Endothelial cell (in vitro differentiated cells): ENCODE measurements at places on chromosomes 13 and 19. TPM values are rescaled to one million over a fixed set of nuclear protein-coding genes. Genes with fewer than 3 reads are reported as not detected.
A peak's percentile ranks its signal among the peaks of the same experiment; 100 is the strongest.

DNA sequence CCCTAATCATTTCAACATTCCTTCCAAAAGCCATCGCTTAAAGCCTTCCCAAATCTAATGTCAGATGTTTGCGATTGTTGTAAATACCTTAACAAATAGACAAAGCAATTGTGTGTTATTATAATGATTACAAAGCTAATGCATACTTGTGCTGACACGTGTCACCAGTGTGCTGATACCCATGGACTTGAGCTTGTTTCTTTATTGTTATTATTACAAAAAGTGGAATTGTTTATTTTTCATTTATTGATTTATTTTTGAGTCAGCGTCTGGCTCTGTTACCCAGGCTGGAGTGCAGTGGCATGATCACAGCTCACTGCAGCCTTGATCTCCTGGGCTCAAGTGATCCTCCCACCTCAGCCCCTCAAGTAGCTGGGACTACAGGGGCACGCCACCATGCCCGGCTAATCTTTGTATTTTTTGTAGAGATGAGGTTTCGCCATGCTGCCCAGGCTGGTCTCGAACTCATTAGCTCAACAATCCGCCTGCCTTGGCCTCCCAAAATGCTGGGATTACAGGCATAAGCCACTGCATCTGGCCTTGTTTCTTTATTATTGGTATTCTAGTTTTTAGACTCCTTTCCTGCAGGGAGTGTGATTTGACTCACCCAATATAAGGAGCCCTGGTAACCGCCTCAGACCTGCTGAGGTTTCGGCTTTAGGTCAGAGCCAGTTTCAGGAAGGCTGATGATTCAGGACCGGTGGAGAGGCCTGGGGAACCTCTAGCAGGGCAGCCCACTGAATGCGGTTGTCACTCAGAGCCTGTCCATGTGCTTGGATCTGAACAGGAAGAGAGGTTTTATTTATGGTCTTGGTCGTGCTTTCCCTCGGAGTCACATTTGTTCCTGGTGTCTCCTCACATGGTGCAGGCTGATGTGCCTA, 2.1 kb upstream of the FBXO17 start:
- no peak for DNase-seq

GRCh38 chr19:45103508-45104319, 10.7 kb downstream of the PPP1R37 start:
- no peak for DNase-seq

DNA sequence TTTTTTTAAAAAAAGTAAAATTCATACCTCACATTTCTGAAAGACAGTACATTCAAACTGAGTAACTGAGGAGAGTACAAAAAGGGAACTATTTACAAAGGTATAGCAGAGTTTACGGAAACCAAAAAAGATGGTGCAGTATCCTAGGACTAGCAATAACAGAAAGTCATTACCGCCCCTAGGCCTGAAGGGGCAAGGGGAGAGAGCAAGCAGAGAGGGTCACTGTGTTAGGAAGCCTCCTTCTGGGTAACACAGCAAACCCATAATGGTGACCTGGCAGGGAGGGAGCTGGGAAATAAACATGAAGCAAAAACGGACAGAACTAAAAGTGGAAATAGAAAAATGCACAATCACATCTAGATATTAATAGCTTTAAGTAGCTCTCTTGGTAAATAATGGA, 8.2 kb downstream of the VWA8 start:
- no peak for DNase-seq

The ITPKC gene
- 12.1 TPM for total RNA-seq

The MYO1F gene
- total RNA-seq: 3.2 TPM

GRCh38 chr13:89687066-89687465, 1660.4 kb upstream of the MIR17HG start:
- no peak for DNase-seq

The F10 gene
- 0.23 TPM for total RNA-seq

GRCh38 chr13:31322702-31323405, 123.1 kb downstream of the B3GLCT start:
- DNase-seq: no peak

DNA sequence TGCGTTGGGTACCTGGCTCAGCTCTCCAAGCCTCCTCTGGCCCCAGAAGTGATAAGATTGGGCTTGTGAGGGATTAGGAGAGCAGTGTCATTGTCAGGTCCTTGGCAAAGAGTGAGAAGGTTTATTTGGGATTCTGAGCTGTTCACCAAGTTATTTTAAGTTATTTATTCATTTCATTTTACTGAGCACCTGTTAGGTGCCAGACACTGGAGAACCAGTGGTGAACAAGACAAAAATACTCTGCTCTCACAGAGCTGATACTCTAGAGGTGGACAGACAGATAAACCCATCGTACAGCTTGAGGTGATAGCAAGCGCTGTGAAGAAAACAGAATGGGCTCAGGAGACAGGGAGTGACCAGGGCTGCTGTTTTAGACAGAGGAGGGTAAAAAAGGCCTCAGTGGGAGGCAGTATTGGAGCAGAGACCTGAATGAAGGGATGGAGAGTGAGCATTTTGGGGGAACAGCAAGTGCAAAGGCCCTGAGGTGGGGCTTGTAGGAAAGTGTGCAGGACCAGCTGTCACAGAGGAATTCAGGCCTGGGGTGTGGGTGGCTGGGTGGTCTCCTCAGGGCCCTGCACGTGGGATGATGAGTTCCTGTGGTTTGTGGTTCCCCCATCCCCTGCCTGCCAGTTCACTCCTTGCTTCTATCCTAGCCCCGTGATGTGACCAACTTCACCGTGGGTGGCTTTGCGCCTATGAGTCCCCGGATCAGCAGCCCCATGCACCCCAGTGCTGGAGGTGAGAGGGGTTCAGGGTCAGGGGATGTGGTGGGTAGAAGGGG, 8.7 kb upstream of the TIMM50 start:
- no peak for DNase-seq

The FPR3 gene
- not detected for total RNA-seq

- peak; percentile 40 for DNase-seq
These were observed 54.6 kb upstream of the URI1 start for GRCh38 chr19:29887442-29887855.
